ENCODE measurements at places on chromosomes 12 and 14. TPM values are rescaled to one million over a fixed set of nuclear protein-coding genes. Genes with fewer than 3 reads are reported as not detected.

Gene DPF3
- 1.1 TPM for polyA plus RNA-seq

GRCh38 chr14:58830121-58830520, 192.4 kb downstream of the DACT1 start:
- no peaks in the 10 kb centered on the region for H3K36me3 ChIP-seq
- no peak overlapping the region for H3K4me3 ChIP-seq
- peaks cover 6% of the 10 kb centered on the region for H3K4me1 ChIP-seq
- DNase-seq, result no peak
- peak overlapping the region; percentile 78 for H3K27ac ChIP-seq

Gene P2RX2
- polyA plus RNA-seq, result 17.7 TPM

GRCh38 chr12:47686645-47687240, 19.1 kb downstream of the RPAP3 start:
- no peak overlapping the region for H3K27ac ChIP-seq
- no peaks in the 10 kb centered on the region for H3K27me3 ChIP-seq
- no peak overlapping the region for H3K4me3 ChIP-seq

DNA sequence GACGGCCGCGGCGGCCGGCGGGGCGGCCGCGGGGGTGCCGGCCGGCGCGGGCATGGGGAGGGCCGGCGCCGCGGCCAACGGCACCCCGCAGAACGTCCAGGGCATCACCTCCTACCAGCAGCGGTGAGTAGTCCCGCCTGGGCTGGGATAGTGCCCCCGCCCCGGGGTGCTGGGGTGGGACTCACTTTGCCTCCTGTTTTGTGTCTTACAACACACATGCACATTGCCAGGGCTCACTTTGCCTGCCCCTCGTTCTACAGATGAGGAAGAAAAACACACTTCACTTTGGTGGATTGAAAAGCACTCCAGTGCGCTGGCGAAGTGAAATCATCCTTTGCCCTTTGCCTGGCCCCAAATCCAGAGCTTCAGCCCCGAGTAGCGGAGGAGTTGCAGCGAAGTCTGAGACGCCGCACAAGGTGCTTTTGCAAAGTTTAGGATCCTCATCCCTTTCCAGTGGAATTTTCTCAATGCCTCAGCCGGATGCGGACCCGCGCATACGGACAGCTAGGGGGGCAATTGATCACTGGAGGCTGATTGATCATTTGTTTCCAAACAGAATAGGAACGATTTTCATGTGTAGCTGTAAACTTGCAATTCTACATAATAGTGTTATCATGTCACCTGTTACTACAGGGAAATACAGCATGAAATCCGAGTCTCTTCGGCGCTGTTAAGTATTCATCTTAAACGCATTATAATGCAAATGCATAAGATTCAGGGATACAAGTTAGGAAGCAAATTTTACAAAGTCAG, 3.6 kb upstream of the NPAS3 start:
- H3K4me3 ChIP-seq, result peak overlapping the region; percentile 32
- peak; percentile 14 for DNase-seq
- H3K27me3 ChIP-seq, result peaks cover 75% of the 10 kb centered on the region
- no peak overlapping the region for H3K27ac ChIP-seq
- no peaks in the 10 kb centered on the region for H3K36me3 ChIP-seq

Data from small intestine (tissue), 16 donors.